Purkinje cell (primary cell): ENCODE measurements at places on chromosomes 12 and 14. TPM values are rescaled to one million over a fixed set of nuclear protein-coding genes. Genes with fewer than 3 reads are reported as not detected.

The RNF212B gene
- not detected in 2 replicates for polyA plus RNA-seq

The KLRB1 gene
- polyA plus RNA-seq, result 0.23 TPM in 1 of 2 replicates, not detected in the other

The TRPV4 gene
- not detected in 2 replicates for polyA plus RNA-seq

The RNASE7 gene
- polyA plus RNA-seq, result not detected in 2 replicates
